CD4-positive, alpha-beta T cell treated with Interleukin-17A for 4 hours (primary cell): ENCODE measurements at places on chromosomes 16 and 17.

DNA sequence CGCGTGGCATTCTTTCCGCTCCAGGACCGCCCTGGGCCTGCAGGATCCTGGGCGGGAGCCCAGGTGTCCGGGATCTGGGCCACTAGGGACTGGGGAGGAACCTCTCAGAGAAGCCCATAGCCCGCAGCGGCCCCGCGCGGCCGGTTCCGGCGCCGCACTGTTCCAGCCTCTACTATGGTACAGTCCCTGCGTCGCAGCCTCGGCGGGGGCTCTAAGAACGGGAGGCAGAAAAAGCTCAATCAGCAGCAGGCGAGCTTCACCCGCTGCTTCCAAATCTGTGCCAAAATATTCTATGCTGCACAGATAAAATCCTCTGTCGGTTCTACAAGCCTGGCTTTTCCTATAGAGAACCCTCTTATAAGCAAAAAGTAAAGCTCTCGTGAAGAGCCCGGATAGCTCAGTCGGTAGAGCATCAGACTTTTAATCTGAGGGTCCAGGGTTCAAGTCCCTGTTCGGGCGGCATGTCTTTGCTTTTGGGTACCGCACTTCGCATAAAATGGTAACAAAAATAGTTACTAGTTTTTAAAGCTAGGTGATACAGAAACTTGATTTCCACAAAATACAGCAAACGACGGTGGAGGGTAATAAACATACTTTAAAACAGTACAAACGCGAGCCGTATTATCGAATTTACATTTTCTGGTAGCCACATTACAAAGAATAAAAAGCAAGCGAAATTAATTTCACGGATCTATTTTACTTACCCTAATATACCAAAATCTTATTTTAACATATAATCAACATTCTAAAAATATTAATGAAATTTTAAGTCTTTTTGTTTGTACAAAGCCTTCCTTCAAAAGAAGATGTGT is 661 bp upstream of the ALOXE3 start:
- peak; percentile 87 for DNase-seq

GRCh38 chr16:1221628-1222552 is 3.2 kb downstream of the TPSG1 start:
- DNase-seq = no peak

GRCh38 chr17:3641717-3642486 is 5.3 kb downstream of the CTNS start:
- no peak for DNase-seq

- DNase-seq = no peak
Observed at GRCh38 chr16:261031-261691, 14.6 kb downstream of the RGS11 start.

DNA sequence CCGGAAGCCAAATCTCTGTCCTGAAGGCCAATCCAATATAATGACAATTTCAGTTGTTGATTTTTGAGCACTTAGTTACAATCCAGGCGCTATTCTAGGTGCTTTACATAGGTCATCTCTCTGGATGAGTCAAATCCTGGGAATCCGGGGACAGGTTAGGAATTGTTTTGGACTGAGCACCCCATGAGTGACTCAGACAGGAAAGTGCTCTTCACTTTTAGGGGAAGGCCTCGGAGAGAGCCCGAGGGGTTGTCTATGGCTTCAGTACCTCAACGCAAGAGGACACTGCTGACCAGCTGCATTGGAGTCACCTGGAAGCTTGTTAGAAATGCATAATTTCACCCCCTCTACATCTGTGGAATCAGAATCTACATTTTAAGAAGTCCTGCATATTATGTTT is 108.8 kb downstream of the IRX5 start:
- no peak for DNase-seq

DNA sequence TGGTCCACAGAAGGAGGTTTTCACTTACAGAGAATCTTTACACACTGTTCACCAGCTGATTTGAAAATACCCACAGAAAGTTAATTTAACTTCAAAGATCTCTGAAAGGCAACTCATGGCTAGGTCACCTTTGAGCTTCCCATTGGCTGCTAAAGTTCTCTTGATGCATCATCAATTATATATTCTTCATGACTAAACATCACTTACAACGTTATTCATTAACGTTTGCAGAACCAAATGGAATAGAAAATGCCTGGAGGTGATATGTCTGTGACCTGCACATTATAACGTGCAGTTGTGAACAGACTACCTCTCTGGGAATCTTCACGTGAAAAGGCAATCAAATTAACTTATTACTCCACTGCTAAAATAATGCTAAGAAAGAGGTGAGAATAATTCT is 238.5 kb downstream of the ZFHX3 start:
- DNase-seq = no peak
